Neural progenitor cell (in vitro differentiated cells): ENCODE measurements at places on chromosomes 5 and 9.

- no peak for DNase-seq
These were observed 46.3 kb upstream of the BOD1 start for GRCh38 chr5:173662581-173663351.

- no peak for DNase-seq
These were observed 334.8 kb upstream of the ZNF462 start for GRCh38 chr9:106528158-106528557.

GRCh38 chr5:98965226-98965625, 36.4 kb upstream of the CHD1 start:
- no peak for DNase-seq

GRCh38 chr5:67188274-67189078, 8.1 kb downstream of the CD180 start:
- no peak for DNase-seq

DNA sequence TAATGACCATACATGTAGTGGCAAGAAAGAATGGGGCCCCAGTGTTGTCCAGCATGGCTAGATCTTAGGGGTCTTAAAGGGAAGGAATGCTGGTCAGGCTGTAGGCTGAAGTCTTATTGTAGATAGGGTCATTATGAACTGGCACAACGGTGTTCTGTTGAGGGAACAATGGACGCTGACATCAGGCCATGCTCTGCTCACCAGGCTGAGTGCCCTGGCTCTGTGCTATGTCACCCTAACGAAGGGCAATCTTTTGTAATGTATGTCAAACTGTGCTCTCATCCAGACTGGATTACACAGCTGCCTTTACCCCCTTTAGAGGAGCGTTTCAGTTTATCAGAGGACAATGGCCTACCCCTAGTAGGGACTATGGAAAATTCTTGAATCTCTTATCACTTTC, 14.6 kb upstream of the ZNF608 start:
- peak; percentile 55 for DNase-seq

DNA sequence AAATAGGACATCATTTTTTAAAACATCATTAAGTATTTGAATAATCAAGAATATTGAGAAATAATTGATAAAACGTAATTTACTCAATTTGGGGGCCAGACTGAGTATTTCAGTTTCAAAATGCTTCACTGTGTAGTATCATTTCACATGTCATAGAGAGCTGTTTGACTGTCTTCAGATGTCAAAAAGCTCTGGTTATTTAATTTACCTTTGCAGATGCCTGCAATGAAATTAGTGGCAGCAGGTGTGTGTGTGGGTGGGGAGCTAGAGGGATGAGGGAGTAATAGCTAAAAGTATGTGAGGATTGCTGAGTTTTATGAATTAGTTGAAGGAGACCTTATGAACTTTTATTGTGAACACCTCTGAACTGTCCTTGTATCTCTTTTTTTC, 567.2 kb upstream of the MEF2C start:
- DNase-seq = no peak

DNA sequence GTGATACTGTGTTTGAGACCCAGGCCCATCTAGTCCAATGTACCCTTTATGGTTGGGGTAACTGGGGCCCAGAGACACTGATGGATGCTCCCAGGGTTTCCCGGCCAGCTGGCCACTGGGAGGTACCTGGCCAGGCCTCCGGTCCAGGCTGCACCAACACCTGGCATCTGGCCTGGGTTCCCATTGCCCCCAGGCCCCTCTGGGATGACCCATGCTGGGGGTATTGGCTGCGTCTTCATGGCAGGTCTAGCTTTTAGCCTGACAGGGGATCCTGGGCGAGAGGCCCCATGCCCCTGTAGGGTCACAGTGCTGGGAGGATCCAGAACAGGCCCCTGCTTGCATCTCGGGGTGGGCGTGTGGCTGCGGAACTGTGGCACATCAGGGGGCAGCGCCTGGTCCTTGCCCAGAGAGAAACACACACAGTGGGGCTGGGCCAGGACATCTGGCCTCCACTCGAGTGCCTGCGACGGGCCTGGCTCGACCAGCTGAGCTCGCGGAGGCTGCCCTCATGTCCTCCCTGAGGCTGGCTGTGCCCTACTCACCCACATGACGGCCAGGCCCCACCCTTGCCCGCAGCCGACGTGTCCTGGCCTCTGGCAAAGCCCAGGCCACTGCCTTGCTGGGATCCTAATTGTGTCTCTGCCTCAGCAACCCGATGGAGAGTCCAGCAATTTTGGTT, 21.5 kb upstream of the COL5A1 start:
- no peak for DNase-seq

GRCh38 chr5:1736065-1736464, 63.6 kb downstream of the MRPL36 start:
- no peak for DNase-seq

- no peak for DNase-seq
These were observed 204.9 kb downstream of the LRRC70 start for GRCh38 chr5:62783374-62784057.

GRCh38 chr9:1495282-1496030, 445.3 kb downstream of the DMRT2 start:
- no peak for DNase-seq

- DNase-seq = no peak
These were observed at the start of gene IFNA2 for GRCh38 chr9:21385131-21385670. Gene IFNA2, minus strand, starts transcription at chr9:21385398. Its CDS starts 69 bp downstream, at chr9:21385329.

GRCh38 chr9:116094846-116095245, 58.7 kb upstream of the PAPPA start:
- no peak for DNase-seq

DNA sequence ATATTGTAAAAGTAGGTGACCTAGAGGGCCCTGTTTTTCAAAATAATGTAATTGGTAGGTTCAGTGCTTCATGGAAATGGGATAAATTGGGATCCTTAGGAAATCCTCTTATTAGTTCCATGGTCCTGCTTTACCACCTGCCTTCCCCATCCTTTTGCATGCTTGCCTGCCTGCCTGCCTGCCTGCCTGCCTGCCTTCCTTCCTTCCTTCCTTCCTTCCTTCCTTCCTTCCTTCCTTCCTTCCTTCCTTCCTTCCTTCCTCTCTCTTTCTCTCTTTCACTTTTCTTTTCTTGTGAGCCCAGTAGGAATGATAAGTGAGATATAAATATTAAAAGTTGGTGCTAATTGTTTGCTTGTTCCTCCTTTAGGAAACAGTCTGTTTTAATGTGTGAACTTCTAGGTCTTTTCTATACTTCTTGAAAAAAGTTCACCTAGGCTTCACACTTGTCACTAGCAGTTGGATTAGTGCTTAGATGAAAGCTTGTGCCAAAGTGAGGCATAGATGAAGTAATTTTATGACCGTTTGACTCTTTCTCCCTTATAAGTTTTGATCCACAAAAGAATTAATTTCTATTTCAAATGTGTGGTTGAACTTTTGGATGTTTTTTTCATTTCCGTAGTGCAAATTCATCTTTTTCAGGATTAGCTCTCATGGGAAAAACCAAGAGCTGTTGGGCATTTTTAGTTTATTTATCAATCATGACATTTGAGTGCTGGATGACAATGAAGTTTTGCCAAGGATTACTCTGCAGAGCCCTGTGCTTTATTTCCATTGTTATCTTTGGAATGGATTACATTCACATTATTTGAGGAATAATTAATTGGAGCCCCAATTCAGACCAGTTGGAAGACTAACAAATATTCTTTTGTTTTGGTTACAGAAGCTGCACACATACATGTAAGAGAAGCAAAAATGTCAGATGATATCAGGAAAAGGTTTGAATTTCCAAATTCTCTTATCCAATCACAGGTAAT, 30.7 kb downstream of the FOCAD start:
- DNase-seq = no peak

GRCh38 chr5:179387151-179388110, 42.2 kb upstream of the ADAMTS2 start:
- no peak for DNase-seq

GRCh38 chr9:110410961-110411360, 73.3 kb upstream of the TXNDC8 start:
- DNase-seq = no peak

GRCh38 chr5:45623832-45624231, 72.3 kb downstream of the HCN1 start:
- DNase-seq = no peak

DNA sequence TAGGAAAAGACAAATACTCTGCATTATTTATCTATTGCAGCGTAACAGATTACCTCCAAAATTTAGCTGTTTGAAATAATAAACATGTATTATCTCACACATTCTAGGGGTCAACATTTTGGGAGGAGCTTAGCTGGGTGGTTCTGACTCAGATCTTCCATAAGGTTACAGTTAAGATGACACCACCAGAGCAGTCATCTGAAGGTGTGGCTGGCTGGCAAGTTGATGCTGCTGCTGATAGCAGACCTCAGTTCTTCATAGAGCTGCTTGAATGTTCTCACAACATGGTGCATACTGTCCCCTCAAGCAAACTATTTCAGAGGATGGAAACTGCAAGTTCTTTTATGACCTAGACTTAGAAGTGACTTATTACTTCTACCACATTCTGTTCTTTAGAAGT, 146.3 kb upstream of the FSTL4 start:
- no peak for DNase-seq

GRCh38 chr5:175683921-175684320, 26.1 kb downstream of the HRH2 start:
- DNase-seq = no peak

GRCh38 chr5:108556441-108557145, 174.7 kb upstream of the FBXL17 start:
- DNase-seq = no peak

DNA sequence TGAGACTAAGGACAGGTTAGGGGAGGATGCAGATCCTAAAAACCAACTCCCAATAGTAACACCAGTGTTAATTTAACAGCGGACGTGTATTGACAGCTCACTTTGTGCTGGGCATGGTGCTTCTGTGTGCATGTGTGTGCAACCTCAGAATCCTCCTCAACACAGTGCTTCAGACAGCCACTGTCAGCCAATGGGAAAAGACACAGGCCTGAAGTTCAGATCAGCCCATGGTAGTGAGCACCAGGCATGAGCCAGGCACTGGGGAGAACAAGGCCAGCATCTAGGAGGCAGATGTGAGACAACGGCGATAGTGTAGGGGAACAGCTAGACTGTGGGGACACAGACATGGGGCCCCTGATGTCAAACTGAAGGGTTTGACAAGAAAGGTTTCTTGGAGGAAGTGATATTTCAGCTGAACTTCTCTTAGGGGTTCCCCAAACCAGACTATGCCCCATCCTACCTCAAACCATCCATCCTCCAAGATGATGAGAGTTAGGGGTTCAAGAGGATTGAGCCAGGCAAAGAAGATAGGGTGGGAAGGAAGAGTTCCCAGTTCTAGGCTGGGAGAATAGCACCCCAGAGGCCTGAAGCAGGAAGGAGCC, 71.5 kb upstream of the PSD2 start:
- DNase-seq = no peak

- DNase-seq = no peak
These were observed 15.9 kb downstream of the PLPP1 start for GRCh38 chr5:55518831-55519390.

GRCh38 chr5:6734781-6735180, 21.5 kb downstream of the TENT4A start:
- DNase-seq = no peak

DNA sequence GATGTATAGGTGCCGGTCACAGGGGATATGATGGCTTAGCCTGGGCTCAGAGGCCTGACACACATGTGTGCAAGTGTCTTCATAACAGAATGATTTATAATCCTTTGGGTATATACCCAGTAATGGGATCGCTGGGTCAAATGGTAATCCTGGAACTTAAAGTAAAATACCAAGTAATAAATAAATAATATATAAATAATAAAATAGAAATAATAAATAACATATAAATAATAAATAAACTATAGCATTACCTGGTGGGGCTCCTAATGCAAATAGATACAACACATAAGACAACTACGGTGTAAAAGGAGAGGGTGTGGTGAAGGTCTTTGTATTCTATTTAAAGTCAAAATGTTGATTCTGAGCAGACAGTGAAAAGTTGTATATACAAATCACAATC, 68.5 kb upstream of the GFPT2 start:
- DNase-seq = no peak

- no peak for DNase-seq
These were observed 58.4 kb downstream of the OR2K2 start for GRCh38 chr9:111271481-111272080.

DNA sequence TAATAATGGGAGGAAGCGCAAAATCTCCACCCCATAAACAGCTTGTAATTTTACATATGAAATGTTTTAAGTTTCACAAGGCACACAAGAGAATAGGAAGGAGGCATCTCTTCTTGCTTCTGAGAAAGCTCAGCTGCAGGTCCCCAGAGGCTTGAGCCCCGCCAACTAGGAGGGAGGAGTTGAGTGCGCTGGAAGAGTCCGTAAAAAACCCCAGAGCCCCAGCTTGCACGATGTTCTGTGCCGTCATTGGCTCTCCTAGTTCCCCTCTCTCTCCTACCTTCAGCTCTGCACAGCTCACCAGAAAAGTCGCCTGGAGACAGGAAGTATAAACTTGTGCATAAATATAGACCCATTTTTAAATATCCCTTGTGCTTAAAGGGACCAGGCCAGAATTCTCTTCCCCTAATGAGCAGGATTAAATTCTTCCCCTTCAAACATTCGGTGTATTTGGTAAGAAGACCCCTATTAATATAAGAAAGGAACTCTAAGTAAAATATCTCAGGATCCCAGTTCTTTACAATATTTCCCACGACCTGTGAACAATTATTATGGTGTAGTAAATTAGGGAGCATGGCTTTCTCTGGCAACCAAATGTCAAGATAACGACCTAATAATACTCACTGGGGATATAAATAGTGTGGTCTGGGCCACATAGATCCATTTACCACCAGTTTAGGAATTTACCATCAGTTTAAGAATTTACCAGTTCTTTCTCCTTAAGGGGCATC, 13.7 kb downstream of the GLRX start:
- no peak for DNase-seq

DNA sequence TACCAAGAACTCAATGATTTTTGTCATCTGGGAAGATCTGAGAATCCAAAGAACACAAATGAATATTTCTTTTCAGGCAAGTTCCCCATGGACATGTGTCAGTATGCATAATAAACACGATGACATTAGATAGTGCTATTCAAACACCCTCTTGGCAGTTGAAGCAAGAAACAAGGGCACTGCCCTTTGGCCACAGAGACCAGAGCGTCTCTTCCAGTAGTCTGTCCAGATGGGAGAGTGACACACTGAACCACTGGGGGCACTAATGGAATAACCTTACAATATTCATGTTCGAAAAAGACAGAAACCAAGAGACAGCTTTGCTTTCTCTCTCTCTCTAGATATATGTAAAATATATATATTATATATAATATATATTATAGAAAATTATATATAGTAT, 301.9 kb downstream of the CTNND2 start:
- DNase-seq = no peak

DNA sequence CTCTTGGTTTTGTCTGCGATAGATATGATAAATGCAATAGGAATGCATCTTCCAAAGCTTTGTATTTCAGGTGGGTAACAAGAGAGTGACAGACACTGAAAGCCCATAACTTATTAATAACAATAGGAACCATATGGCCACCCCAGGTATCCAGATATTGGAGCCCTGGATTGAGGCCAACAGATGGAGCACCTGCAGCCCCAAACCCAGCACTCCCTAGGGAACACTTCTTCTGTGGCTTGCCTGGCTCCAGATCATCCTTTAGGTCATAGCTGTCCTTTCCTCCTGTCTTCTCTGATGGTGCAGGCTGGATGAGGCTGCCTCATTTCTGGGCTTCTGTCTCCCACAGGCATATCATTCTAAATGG, 5.0 kb upstream of the IL3 start:
- no peak for DNase-seq
